Activated CD8-positive, alpha-beta T cell treated with anti-CD3 and anti-CD28 coated beads for 36 hours (primary cell): ENCODE measurements at places on chromosomes 2 and 18. TPM values are rescaled to one million over a fixed set of nuclear protein-coding genes. Genes with fewer than 3 reads are reported as not detected.

- no peaks in the 10 kb centered on the region for H3K4me1 ChIP-seq
- H3K36me3 ChIP-seq = no peaks in the 10 kb centered on the region
- H3K27ac ChIP-seq = no peak overlapping the region
- H3K4me3 ChIP-seq = no peak overlapping the region
- H3K27me3 ChIP-seq = peaks cover 30% of the 10 kb centered on the region
These were observed 914 bp downstream of the STEAP3 start for GRCh38 chr2:119224391-119225104.

DNA sequence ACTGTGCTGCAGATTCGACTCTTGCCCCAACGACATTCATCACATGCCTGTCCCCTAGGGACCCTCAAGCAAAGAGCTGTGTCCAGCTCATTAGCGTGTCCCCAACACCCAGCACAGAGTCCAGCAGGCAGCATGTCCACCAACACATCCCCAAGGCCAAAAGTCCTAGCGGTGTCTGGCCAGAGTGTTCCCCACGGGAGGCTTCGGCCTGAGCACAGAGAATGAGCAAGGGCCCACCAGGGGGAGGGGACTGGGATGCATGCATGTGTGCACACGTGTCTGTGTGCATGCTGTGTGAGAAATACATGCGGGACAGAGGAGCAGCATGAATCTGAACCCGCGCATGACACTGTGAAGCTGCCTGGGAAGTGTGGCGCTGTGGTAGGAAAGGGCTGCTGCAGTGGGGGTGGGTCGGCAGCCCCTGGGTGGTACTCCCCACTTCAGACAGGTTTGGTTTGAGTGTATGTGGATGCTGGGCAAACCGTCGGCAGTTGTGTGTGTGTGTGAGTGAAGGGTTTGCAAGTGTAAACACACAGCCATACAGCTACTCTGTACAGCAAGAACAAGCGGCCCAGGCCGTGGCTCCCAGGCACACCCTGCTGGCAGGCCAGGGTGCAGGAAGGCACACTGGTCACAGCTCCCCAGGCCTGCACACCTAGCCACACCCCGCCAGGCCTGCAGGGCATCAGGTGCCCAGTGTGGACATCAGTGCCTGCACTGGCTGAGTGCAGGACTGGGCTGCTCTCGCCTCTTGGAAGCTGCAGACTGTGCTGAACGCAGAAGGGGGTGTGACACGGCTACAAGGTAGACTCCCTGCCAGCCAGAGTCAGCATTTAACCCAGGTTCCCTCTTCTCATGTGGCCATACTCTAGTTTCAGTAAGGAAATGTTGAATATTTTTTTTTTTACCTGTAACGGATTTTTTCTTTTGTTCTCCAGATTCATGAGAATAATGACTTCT is 19.5 kb upstream of the HES6 start:
- no peak for DNase-seq
- no peak overlapping the region for H3K27ac ChIP-seq
- no peak overlapping the region for H3K4me3 ChIP-seq
- H3K36me3 ChIP-seq = peaks cover 12% of the 10 kb centered on the region
- H3K4me1 ChIP-seq = no peaks in the 10 kb centered on the region

DNA sequence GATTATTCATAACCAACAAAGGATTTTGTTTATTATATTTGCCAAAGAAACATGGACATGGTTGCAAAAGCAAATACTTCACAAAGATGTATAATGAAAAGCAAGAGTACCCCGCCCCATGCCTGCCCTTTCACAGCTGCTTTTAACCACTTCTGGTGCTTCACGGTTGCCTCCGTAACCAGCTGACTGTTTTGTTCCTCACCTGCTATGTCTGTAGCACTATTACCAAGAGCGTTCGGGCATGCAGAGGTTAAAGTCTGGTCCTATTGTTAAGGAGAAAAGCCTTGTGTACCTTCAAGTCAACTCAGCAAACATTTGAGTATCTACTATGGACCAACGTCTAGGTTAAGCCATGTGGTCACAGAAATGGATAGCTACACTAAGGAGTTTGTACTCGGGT is 115.2 kb upstream of the FOSL2 start:
- H3K36me3 ChIP-seq = peaks cover 3% of the 10 kb centered on the region
- H3K4me1 ChIP-seq = peaks cover 25% of the 10 kb centered on the region
- no peak overlapping the region for H3K4me3 ChIP-seq
- no peak overlapping the region for H3K27ac ChIP-seq
- no peaks in the 10 kb centered on the region for H3K27me3 ChIP-seq

GRCh38 chr2:226114436-226114835 is 685.2 kb downstream of the IRS1 start:
- H3K4me1 ChIP-seq = peaks cover 4% of the 10 kb centered on the region
- no peak overlapping the region for H3K4me3 ChIP-seq
- H3K27me3 ChIP-seq = peaks cover 3% of the 10 kb centered on the region
- no peak for DNase-seq
- no peak overlapping the region for H3K27ac ChIP-seq

- H3K27ac ChIP-seq = no peak overlapping the region
- H3K36me3 ChIP-seq = no peaks in the 10 kb centered on the region
- no peak for DNase-seq
- H3K4me3 ChIP-seq = no peak overlapping the region
- no peaks in the 10 kb centered on the region for H3K4me1 ChIP-seq
These were observed 428.9 kb upstream of the NETO1 start for GRCh38 chr18:73296686-73297085.

- no peak overlapping the region for H3K4me3 ChIP-seq
- no peak overlapping the region for H3K27ac ChIP-seq
- no peaks in the 10 kb centered on the region for H3K27me3 ChIP-seq
- H3K4me1 ChIP-seq = no peaks in the 10 kb centered on the region
These were observed 508.9 kb downstream of the FBXO15 start for GRCh38 chr18:73638709-73639108.

GRCh38 chr18:65752625-65753325 is 2.0 kb downstream of the CDH7 start:
- H3K4me1 ChIP-seq = no peaks in the 10 kb centered on the region
- DNase-seq = no peak
- H3K27ac ChIP-seq = no peak overlapping the region
- peaks cover 3% of the 10 kb centered on the region for H3K36me3 ChIP-seq
- H3K27me3 ChIP-seq = peaks cover 18% of the 10 kb centered on the region
- H3K4me3 ChIP-seq = no peak overlapping the region

DNA sequence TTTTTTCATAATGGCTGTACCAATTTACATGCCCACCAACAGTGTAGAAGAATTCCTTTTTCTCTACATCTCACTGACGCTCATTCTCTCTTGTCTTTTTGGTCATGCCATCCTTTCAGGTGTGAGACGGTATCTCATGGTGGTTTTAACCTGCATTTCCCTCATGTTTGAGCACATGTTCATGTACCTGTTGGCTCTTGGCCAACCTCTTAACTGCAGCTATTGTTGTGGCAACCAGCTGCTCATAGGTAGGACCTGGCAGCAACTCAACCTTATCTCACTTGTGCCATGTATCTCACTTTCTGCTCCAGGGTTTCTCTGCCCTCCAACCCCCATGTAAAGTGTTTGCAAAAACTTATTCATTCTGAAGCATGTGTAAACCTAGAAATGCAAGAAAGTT is 167.5 kb downstream of the UPP2 start:
- H3K4me3 ChIP-seq = no peak overlapping the region
- no peaks in the 10 kb centered on the region for H3K4me1 ChIP-seq
- no peaks in the 10 kb centered on the region for H3K36me3 ChIP-seq
- no peak for DNase-seq
- H3K27me3 ChIP-seq = peaks cover 6% of the 10 kb centered on the region

DNA sequence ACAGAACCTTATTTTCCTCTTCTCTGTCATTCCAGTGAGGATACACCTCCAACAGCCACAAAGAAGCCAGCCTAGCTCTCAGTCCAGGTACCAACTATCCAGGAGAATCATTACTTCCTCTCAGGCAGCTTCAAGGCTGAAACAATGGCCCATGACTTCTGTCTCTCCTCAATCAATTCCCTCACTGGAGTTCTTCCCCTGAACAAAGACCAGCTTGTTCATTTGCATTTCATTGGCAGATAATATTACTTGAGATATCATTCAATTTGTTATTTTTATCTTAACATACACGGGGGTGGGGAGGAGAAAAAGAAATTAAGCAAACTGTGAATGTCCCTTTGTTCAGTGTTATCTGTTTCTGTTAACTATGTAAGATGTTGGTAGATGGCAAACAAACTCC is 44.0 kb downstream of the CCDC141 start:
- no peak overlapping the region for H3K4me3 ChIP-seq
- H3K27me3 ChIP-seq = no peaks in the 10 kb centered on the region
- no peak overlapping the region for H3K27ac ChIP-seq
- H3K36me3 ChIP-seq = peaks cover 5% of the 10 kb centered on the region
- no peak for DNase-seq

DNA sequence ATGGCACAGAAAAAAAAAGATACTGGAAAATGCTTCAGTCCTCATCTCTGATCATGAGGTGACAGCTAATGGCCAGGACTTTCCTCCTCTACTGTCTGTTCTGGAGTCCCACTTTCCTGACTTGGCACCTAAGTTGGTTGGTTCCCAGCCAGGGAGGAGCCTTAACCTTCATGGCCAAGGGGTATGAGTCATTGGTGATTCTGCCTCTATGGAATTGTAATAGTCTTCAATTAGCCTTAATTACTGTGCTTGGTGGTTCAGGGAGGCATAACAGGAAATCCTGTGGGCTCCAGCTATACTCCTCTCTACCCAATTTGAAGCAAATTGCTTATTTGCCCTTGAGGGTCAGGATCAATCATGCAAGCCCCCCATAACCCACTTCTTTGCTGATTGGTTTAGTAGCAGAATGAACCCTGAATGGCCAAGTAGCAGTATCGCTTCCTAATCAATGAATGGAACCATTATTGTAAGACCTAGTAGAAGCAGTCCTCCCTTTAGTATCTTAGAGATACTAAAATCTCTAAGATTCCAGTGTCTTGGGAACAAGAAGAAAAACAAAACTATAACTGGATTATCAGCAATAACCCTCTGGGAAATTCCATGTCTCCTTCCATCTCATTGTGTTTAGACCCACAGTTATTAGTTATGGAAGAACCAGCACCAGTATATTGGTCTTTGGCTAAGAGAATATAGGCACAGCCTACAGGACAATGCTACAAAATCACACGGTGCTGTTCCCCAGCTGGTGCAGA is 109.0 kb downstream of the COL6A3 start:
- no peak overlapping the region for H3K4me3 ChIP-seq
- H3K36me3 ChIP-seq = no peaks in the 10 kb centered on the region

DNA sequence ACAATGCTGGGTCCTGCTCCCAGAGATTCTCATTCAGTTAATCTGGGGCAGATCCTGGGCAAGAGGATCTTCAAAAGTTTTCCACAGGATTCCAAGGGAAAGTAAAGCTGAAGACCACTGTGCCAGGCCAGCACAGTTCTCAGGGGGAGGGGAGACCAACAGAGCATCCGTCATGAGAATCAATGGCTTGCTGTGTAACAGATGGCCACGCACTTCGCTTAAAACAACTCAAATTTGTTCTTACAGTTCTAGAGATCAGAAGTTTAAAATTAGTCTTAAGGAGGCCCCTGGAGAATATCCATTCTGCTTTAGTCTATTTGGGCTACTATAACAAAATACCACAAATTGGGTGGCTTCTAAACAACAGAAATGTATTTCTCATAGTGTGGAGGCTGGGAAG is 17.4 kb upstream of the SEH1L start:
- no peaks in the 10 kb centered on the region for H3K36me3 ChIP-seq
- peaks cover 2% of the 10 kb centered on the region for H3K4me1 ChIP-seq
- peaks cover 2% of the 10 kb centered on the region for H3K27me3 ChIP-seq

- H3K27ac ChIP-seq = no peak overlapping the region
- H3K4me1 ChIP-seq = no peaks in the 10 kb centered on the region
- no peak overlapping the region for H3K4me3 ChIP-seq
- peaks cover 1% of the 10 kb centered on the region for H3K27me3 ChIP-seq
- DNase-seq = no peak
- no peaks in the 10 kb centered on the region for H3K36me3 ChIP-seq
These were observed 101.8 kb downstream of the AKAIN1 start for GRCh38 chr18:5095239-5095638.

- H3K4me1 ChIP-seq = no peaks in the 10 kb centered on the region
- H3K4me3 ChIP-seq = no peak overlapping the region
- H3K27me3 ChIP-seq = no peaks in the 10 kb centered on the region
- DNase-seq = no peak
- no peaks in the 10 kb centered on the region for H3K36me3 ChIP-seq
These were observed 110.2 kb downstream of the FIGN start for GRCh38 chr2:163625632-163626031.

- H3K4me1 ChIP-seq = no peaks in the 10 kb centered on the region
- H3K36me3 ChIP-seq = no peaks in the 10 kb centered on the region
- no peaks in the 10 kb centered on the region for H3K27me3 ChIP-seq
- DNase-seq = no peak
These were observed 133.4 kb downstream of the KCTD1 start for GRCh38 chr18:26414901-26415440.

GRCh38 chr2:223989206-223989855 is 32.1 kb downstream of the MRPL44 start:
- H3K4me3 ChIP-seq = no peak overlapping the region
- peaks cover 3% of the 10 kb centered on the region for H3K4me1 ChIP-seq
- H3K27me3 ChIP-seq = no peaks in the 10 kb centered on the region
- H3K27ac ChIP-seq = no peak overlapping the region
- H3K36me3 ChIP-seq = peaks cover 14% of the 10 kb centered on the region

- H3K36me3 ChIP-seq = no peaks in the 10 kb centered on the region
- no peaks in the 10 kb centered on the region for H3K4me1 ChIP-seq
- no peak overlapping the region for H3K4me3 ChIP-seq
- no peak for DNase-seq
These were observed 303.4 kb upstream of the NRXN1 start for GRCh38 chr2:51335087-51336058.

DNA sequence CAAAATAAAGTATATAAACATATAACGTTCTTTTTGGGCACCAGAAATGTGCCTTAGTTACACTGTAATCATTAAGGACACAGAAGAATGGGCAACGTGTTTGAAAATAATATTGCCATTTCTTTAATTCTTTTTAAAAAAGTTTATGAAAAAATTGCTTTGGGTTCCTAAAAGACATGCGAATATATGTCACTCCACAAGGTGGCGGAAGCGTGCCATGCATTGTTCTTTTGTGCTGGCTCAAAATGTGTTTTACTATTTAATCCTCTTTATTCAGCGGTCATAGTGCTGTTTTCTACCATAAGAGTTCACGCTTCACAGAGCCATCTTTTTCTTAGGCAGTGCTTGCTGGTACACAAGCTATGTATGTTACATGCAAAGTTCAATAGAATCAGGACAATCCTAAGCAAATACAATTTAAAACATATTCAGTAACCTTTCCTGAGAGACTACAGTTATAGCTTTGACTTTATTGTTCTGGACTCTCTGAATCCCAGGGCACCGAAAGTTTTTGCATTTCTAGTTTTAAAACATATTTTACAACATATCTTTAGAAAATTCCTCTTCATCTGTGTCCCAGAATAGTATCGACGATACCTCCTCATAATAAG is 147.8 kb upstream of the ERBB4 start:
- DNase-seq = peak; percentile 83
- no peaks in the 10 kb centered on the region for H3K27me3 ChIP-seq
- no peaks in the 10 kb centered on the region for H3K36me3 ChIP-seq
- no peak overlapping the region for H3K4me3 ChIP-seq
- H3K27ac ChIP-seq = peak overlapping the region; percentile 39

The CCDC178 gene
- not detected for total RNA-seq

The WBP1 gene
- 20.3 TPM for total RNA-seq

The FNDC4 gene
- not detected for total RNA-seq

The GRHL1 gene
- 0.25 TPM for total RNA-seq

The DPYSL5 gene
- not detected for total RNA-seq
